T follicular helper cell (primary cell): ENCODE measurements at places on chromosomes 4 and X.
A peak's percentile ranks its signal among the peaks of the same experiment; 100 is the strongest.

DNA sequence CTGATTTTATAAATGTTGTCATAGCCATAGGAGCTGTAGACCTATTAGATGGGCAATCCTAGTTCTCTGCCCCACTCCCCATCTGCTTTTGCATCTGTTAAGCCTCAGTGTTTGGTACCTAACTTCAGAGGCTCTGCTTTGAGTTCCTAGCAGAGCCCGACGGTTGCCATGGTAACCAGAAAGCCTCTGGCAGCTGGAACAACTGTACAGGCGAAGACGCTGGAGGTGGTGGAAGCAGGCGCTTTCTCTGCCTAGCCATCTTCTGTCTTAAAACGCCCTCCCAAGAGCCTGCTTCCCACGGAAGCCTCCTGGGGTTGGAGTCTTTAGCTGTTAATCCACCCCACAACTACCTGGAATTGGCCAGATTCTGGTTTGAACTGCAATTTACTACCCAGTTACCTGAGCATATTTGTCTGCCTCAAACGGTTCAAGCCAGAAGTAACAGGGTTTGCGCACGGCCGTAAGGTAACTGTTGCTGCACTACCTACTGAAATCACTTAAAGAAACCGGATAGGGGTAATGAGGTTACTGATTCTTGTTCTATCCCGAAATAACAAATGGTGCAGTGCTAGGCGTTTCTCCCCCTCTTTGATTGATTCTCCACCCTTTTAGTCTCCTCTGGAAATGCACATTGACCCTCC, 1.0 kb upstream of the GABRG1 start:
- no peak for DNase-seq

GRCh38 chr4:188987011-188987410, 847.8 kb downstream of the TRIML1 start:
- DNase-seq = no peak

GRCh38 chrX:82219129-82219528, 1017.2 kb downstream of the SH3BGRL start:
- DNase-seq = no peak

- DNase-seq = no peak
Observed at GRCh38 chr4:86506591-86506990, 87.5 kb upstream of the PTPN13 start.

- DNase-seq = no peak
Observed at GRCh38 chr4:83996254-83996653, 460.3 kb downstream of the GPAT3 start.

- DNase-seq = no peak
Observed at GRCh38 chr4:23438764-23439163, 451.1 kb downstream of the PPARGC1A start.

GRCh38 chr4:151666501-151666900, 94.3 kb downstream of the GATB start:
- no peak for DNase-seq

DNA sequence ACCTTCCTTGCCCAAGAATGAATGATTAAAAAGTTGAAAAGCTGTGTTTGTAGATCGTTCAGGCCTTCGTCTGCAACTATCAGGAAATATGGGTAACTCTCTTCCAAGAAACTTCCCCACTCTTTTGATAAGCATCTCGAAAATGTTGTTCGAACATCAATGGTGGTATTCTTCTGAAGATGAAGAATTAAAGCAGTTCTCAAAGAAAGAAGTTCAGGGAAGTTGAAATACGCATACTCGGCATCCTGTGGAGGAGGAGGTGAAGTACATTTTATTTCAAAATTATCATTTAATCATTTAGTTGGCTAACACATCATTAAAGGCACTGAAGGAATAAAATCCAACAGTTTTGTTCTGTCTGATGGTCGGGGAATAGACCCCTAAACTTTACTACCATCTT, 12.1 kb downstream of the DDX60 start:
- no peak for DNase-seq

DNA sequence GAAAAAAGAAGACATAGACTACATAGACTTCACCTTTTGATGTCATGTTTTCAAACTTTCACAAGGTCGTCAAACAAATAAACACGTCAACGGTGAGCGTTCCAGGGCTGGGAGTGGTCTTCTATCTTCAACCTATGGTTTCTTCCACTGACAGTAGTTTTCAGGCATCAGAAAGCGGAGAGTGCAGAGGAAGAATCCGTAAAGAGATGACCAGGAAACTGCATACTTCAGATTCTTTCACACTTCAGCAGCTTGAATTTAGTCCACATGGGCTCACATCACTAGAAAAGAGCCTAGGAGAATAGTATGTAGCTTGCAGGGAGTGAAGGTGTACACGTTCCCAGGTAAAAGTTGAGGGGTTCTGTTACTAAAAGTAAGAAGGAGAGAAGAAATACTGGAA, 58.5 kb downstream of the NPY1R start:
- no peak for DNase-seq

- DNase-seq = no peak
Observed at GRCh38 chrX:48705871-48706270, 9.3 kb downstream of the SUV39H1 start.

DNA sequence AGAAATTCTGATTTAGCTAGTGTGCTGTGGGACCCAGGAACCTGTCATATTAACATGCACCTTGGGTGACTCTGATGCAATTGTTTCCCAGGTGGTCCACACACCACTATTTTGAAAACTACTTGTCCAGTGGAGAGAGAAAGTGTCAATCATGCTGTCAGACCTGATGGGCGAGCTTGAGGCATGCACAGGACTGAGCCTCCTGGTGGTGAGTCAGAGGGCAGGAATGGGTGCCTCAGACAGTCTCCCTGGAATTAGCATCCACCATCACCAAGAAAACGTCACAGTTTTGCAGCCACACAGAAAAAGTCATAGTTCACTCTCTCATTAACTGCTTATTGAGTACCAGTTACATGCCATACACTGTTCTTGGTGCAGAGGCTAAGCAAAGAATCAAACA, 181.8 kb upstream of the MAOA start:
- no peak for DNase-seq

- peak; percentile 13 for DNase-seq
Observed at GRCh38 chrX:155086202-155086840, 15.0 kb downstream of the BRCC3 start.

DNA sequence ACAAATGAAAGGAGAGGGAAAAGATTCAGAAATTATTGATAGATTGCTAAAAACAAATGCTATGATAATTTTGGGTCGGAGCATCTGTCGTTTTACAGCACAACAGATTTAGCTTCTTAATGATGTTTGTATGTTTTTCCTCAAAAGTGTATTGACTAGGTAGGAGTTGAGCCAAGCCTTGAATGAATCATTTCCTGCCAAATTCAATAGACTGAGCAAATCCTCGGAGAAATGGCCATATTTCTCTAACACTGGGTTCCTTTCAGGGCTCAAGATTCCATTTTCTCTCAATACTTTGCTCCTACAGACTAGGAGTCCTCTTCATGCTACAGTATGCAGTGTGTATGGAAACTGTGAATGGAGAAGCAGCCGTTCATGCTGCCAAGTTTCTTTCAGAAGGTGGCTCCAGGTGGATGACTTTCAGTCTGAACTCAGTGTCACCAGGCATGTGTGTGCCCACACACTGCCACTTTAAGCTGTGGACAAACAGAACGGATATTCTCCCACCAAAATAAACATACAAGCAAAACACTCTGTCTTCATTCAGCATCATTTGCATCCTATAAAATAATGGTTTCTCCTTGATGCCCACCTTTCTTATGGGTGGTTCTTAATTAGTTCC, 146.0 kb downstream of the TBL1X start:
- DNase-seq = no peak

DNA sequence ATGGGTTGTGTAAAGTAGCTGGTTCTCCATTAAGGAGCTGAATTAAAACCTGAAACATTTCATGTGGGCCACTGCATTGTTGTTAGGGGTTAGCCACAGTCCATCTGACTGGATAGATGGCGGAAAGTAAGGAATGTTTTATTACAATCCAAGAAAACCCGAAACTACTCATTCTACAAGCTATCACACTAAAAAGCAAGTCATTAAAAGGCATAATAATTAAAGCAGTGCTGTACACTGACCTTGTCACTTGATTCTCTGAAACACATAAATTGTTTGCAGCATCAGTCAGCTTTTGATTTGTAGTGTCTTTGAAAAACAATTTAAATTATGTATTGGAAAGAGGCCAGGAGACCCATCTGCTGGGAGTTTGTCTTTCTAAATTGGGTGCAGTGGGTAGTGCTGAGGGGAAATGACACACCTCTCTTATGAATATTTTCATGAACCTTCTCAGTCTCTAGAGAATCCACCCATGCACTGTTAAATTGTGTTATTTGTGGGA, 75.7 kb upstream of the ANK2 start:
- no peak for DNase-seq

GRCh38 chr4:3870567-3870962, 104.4 kb downstream of the ADRA2C start:
- DNase-seq = no peak

DNA sequence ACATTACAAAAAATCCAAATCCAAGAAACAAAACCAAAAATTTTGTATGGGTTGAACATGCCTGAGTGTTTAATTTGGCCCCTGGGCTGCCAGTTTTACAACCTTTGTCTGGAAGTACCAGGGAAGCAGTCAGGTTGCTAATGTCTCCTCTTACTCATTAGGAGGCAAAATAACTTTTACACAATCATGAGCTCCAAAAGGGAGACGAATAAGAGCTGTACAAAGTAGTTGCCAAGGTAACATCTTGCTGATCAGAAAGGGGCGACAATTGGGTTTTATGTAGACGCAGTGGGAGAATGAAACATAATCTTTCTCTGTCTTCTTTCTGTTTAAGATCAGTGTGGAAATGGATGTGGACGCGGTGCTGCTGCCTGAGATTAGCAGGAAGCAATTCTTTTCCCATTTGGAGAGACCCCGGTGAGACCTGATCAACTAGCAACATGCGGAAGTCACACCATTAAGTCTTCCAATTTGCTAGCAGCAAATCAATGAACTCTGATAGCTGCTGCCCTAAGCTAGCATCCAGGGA, 90.7 kb upstream of the IGFBP7 start:
- no peak for DNase-seq

- no peak for DNase-seq
Observed at GRCh38 chr4:156261230-156261629, 307.6 kb upstream of the CTSO start.

GRCh38 chr4:179182741-179183140, 1740.5 kb upstream of the AGA start:
- no peak for DNase-seq

GRCh38 chrX:66638591-66639500, at the start of gene EDA2R:
Gene EDA2R, minus strand, starts transcription at chrX:66639078. Its CDS starts 23,058 bp downstream, at chrX:66616020.
- DNase-seq = no peak

DNA sequence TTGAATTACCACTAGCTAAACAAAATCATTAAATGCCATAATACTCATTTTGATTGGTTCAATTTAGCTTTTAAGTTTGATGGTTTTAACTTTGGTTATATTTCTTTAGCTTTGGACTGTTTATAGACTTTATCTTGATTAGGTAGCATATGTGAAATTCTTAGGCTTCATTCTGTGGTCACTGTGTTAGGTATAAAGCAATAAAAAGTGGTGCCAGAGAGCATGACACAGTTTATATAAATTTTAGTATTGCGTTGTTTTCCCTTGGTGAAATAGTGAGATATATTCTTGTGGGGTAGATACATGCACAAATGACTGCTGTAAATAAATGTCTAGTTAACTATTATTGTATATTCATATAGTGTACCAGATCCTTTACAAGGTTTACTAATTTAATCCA, 474.2 kb upstream of the GRID2 start:
- DNase-seq = no peak

GRCh38 chr4:127856813-127857447, 23.8 kb upstream of the PLK4 start:
- DNase-seq = no peak

DNA sequence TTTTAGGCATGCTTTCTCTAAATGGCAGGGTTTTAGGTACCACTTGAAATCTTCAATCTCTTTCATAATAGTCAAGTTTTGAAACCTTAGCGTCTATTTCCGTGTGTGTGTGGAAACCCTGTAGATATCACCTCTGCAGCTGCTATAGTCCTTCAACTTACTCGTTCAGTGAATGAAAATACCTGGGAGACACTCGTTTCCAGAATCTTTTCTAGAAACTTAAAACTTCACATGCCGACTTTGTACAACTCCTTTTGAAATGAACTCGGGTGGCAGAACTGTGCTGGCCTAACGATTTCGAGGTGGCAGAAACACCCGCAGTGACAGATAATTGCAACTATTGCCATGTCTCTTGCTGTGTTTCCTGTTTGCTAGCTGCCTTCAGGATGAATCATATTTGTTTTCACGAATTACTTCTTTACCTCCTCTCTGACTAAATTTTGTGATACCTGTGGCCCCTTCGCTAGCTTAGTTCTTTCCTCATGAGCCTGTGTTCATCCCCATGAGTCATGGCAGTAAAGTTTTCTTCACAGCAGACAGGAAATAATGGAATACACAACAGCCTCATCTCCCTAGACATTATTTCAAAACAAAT, 104.7 kb upstream of the SMIM10 start:
- no peak for DNase-seq

- no peak for DNase-seq
Observed at GRCh38 chr4:81905971-81906370, 434.3 kb upstream of the RASGEF1B start.

DNA sequence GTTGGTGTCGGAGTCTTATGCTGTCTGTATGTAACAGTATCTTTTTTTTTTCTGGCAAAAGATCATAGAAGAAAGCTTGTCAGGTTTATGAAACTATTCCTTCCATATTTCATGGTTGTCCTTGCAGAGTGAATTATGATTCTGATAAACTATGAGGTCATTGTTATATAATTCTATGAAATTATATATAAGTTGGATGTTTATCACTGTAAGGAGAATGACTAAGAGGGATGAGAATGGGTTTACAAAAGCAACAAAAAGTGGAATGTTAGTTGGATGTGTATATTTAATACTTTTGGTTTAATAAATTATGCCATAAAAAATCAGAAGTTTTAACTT, 43.1 kb downstream of the RAPGEF2 start:
- no peak for DNase-seq

GRCh38 chr4:242121-242848, 63.0 kb downstream of the ZNF732 start:
- peak; percentile 53 for DNase-seq

GRCh38 chr4:115274545-115274944, 161.1 kb upstream of the NDST4 start:
- no peak for DNase-seq

- no peak for DNase-seq
Observed at GRCh38 chr4:59535541-59535940, 1664.6 kb upstream of the ADGRL3 start.

- no peak for DNase-seq
Observed at GRCh38 chr4:105150503-105150902, 3.8 kb downstream of the TET2 start.

DNA sequence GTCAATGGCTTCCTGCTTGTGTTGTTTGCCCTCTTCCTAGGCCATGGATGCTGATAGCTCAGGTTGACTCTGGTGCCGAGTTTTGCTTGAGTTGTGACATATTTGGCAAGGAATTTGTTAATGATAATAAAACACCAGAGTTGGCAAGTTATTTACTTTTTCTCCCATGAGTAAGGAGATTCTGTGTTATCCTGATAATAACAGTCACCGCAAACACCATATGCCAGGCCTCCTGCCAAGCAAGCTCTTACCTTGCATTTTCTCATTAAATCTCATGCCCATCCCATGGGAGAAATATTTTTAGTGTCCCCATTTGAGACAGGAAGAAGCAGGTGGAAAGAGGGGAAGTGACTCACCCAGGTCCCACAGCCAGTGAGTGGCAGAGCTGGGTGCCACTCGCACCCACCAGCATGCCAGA, 67.4 kb upstream of the CLCN4 start:
- DNase-seq = no peak

GRCh38 chrX:40104985-40105834, 7.5 kb upstream of the BCOR start:
- no peak for DNase-seq

- no peak for DNase-seq
Observed at GRCh38 chr4:123776267-123776666, 379.7 kb downstream of the SPRY1 start.

GRCh38 chrX:477441-478012, 90.8 kb upstream of the PPP2R3B start:
- DNase-seq = no peak
